ENCODE measurements at places on chromosomes 13 and 19. TPM values are rescaled to one million over a fixed set of nuclear protein-coding genes. Genes with fewer than 3 reads are reported as not detected.

GRCh38 chr19:2602391-2603181 is 99.9 kb downstream of the GNG7 start:
- no peak for DNase-seq

GRCh38 chr13:20441056-20441455 is 84.6 kb downstream of the CRYL1 start:
- no peak for DNase-seq

GRCh38 chr19:6056801-6057650 is 53.3 kb downstream of the RFX2 start:
- no peak for DNase-seq

- no peak for DNase-seq
These were observed 7.1 kb upstream of the SELENOV start for GRCh38 chr19:39507715-39508364.

DNA sequence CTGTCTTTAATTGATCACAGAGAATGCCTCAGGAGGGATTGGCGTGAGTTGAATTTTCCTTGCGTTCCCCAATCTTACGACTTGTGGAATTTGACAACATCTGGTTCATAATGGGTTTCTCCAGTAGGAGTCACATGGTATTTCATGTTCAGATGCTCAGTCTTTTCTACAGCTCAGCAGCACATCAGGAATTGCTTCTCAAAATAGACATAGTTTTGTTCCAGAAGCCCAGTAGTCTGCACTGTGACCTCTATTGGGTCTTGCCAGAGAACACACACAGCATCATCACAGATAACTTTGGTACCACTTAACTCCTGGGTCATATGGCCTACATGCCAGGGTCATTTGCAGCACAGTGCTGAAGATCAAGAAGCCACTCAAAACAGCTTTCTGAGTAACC is 282.5 kb upstream of the HTR2A start:
- no peak for DNase-seq

Gene RAB3D
- 5.8 TPM for polyA plus RNA-seq

Gene CD70
- not detected for polyA plus RNA-seq

Gene FFAR3
- polyA plus RNA-seq = not detected

Gene LINGO3
- 16.7 TPM for polyA plus RNA-seq
